Activated CD4-positive, CD25-positive, alpha-beta regulatory T cell (primary cell): ENCODE measurements at places on chromosomes 13 and 19.
A peak's percentile ranks its signal among the peaks of the same experiment; 100 is the strongest.

GRCh38 chr19:28884786-28885476, 328.0 kb downstream of the UQCRFS1 start:
- no peak for DNase-seq

DNA sequence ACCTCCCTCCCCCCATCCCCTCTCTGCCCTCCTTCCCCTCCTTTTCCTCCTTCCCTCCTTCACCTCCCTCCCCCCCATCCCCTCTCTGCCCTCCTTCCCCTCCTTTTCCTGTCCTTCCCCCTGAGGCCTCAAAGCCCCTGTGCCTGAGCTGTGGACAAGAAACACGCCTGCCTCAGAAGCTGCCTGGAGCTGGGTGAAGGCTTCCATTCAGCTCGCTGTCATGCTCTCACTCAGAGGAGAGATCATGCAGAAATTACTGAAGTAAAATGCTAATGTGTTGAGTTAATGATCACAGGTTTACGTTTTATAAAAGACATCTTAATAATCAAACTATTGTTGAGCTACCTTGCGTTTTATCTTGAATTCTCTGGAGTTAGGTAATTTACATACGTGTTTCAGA, 114.5 kb downstream of the ATP11A start:
- no peak for DNase-seq

GRCh38 chr13:100514788-100515409, 73.7 kb downstream of the GGACT start:
- DNase-seq, result peak; percentile 40

- no peak for DNase-seq
These were observed 96.3 kb downstream of the GPR12 start for GRCh38 chr13:26664286-26664685.

GRCh38 chr13:33994198-33994597, 176.2 kb downstream of the RFC3 start:
- no peak for DNase-seq

DNA sequence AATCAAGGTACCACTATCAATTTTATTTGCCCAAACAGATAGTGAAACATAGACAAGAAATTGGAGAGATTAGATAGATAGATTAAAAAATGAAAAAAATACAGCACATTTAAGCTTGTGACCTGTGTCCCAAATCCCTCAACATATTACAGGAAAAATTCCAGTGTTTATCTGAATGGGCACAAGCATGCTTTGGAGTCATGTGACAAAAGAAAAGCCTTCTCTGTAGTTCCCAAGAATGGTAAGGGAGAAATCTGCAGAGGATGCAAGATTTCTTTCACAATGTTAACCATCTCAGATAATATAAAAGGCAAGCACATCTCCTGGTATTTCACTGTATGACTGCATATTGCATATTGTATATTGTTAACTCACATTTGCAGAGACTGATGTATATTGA, 168.0 kb downstream of the PCDH9 start:
- no peak for DNase-seq

DNA sequence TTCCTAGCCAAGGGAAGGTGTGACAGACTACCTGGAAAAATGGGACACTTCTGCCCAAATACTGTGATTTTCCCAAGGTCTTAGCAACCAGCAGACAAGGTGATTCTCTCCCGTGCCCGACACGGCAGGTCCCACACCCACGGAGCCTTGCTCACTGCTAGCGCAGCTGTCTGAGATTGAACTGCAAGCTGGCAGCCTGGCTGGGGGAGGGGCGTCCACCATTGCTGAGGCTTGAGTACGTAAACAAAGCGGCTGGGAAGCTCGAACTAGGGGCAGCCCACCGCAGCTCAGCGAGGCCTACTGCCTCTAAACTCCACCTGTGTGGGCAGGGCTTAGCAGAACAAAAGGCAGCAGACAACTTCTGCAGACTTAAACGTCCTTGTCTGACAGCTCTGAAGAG, 146.2 kb downstream of the UGGT2 start:
- no peak for DNase-seq

DNA sequence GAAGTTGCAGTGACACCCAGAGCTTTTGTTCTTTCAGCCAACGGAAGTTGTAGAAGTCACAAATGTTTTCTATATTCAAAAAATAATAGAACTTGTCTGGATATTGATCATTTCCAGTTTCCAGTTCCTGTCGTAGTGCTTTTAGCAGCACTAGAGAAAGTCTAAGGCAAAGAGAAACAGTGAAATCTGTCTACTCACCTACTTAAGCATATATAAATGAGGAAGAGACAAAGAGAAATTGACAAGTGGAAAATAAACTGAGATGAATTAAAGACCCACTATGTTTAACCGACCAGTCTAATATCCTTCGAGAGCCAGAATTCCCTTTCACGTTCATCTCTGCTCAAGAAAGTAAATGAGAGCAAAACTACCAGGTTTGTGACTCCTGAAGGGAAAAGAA, 36.7 kb downstream of the DACH1 start:
- DNase-seq, result no peak
